T47D (cell line): ENCODE measurements at places on chromosomes 13 and 19.
A peak's percentile ranks its signal among the peaks of the same experiment; 100 is the strongest.

DNA sequence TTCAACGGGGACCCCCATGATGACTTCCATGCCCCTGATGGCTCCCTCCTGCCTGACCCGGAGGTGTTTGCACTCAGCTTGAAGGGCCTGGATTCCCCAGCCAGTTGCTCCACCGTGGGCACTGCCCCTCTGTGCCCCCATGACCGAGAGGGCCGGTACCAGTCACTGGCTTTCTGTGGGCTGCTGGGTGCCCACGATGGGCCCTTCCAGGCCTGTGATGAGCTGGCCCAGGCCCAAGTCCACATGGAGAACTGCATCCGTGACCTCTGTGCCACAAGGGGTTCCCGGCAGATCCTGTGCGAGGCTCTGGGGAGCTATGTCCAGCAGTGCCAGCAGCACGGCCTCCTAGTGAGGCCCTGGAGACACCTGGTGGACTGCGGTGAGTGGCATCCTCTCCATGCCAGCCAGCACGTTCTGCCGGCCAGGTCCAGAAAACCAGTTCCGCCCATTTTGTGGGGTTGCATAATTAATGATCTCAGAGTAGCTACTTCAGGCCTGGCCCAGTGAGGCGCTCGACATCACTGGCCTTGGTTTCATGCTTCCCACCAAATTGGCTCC, 34.9 kb upstream of the FXYD3 start:
- peak; percentile 51 for DNase-seq

DNA sequence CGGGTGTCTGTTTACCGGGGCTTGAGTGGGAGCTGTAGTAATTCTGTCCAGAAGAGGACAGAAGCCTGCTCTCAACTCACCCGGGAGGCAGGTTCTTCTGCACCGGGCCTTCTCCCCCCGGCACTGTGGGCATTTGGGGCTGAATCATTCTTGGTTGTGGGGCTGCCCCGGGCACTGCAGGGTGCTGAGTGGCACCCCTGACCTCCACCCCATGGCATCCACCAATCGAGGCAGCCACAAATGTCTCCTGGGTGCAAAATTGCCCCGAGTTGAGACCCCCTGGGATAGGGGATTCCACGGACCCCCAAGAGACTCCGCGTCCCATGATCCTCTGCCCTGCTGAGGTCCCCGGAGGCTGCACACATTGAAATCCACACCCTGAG, 68.8 kb downstream of the GNG7 start:
- DNase-seq = no peak

DNA sequence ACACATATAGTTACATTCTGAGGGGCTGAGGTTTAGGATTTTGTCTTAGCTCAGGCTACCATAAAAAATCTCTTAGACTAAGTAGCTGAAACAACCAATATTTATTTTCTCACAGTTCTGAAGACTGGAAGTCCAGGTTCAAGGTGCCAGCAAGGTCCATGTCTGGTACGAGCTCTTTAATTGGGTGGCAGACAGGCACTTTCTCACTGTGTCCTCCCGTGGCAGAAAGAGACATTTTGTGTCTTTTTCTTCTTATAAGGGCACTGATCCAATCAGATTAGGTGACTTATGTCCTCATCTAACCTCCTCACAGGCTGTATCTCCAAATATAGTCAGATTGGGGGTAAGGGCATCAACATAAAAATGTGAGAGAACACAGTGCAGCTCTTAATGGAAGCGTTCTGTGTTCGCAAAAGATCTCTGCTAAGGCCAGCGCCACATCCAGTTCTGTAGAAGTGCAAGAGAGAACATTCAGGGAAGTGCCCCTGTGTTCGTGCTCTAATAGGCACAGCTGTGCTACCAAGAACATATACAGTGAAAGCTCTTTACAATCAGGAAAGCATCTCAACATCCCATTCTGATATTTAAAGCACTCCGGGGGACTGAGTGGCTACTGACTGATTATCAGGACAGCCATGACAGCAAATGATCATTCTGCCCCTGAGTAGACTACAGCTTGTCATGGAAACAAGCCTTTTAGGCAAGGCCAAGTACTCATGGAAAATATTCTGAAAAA, 819.2 kb downstream of the LIG4 start:
- DNase-seq = no peak

GRCh38 chr19:40688309-40688708, 2.1 kb downstream of the NUMBL start:
- no peak for DNase-seq

GRCh38 chr13:42498521-42498920, 75.4 kb upstream of the TNFSF11 start:
- no peak for DNase-seq

- DNase-seq = no peak
Observed at GRCh38 chr19:49106648-49107135, 7.5 kb upstream of the LIN7B start.

DNA sequence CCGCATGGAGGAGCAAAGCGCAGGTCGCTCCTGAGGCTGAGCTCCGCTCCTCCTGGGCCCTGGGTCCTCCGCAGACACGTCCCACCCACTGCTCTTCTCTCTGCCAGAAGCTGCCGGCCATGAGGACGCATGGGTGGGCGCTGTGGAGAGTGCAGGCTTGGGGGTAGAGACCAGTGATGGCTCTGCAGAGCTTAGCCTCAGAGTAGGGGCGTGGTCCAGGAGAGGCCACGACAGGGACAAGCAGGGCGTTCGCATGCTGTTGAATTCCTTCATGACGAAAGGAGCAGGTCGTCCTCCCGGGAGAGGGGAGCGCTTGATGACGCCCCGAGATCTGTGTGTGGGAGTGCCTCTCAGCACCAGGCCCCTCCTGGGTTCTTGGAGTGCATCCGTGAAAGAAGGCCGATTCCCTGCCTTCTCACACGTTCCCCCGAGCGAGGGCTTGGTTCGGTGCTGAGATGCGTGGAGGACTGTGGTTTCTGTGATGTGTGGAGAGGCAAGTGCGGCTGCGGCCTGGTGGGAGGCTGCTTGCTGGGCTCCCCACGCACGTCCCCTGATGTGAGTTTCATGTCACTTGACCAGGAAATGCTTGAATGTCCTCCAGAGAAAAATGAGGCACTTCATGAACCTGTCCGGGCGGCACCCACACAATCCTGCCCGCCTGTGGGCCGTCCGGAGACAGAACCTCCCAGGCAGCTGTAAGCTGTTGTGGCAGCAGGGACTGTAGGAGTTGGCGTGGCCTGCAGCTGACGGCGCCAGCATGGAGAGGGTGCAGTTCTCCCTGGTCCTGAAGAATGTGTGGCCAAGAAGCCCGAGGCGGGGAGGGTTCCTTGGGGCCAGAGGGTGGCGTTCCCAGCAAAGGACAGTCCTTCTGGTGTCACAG, 4.5 kb downstream of the SF3A2 start:
- no peak for DNase-seq
